Frontal cortex (tissue), 4 donors: ENCODE measurements at places on chromosomes 3 and 15. TPM values are rescaled to one million over a fixed set of nuclear protein-coding genes. Genes with fewer than 3 reads are reported as not detected.

DNA sequence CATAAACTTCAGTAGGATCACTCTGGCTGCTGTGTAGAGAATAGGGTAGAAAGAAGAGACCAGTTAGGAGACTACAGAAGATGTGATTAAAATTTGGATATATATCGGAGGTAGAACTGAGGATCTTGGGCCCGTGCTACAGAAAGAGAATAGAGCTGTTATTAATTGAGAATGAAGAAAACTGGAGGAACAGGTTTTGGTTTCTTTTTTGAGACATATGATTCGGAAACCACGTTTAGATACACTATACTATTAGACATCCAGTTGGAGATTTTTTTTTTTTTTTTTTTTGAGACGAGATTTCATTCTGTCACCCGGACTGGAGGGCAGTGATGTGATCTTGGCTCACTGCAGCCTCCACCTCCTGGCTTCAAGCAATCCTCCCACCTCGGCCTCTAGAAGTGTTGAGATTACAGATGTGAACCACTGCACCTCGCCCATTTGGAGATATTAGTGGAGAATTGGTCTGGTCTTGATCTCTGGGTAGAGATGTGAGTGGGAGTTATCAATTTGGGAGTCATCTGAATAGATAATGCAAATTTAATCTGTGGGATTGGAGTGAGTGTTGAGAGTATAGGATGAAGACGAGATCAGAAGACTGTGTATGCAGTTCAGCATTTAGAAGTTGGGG lies 50.9 kb downstream of the TCF12 start:
- DNase-seq, result no peak

GRCh38 chr3:13081603-13082360 lies 8.6 kb upstream of the IQSEC1 start:
- no peak for DNase-seq

GRCh38 chr3:112074616-112075497 lies 11.3 kb upstream of the C3orf52 start:
- no peak for DNase-seq

GRCh38 chr15:95134431-95135110 lies 903.2 kb downstream of the MCTP2 start:
- no peak for DNase-seq

Gene MESP2
- total RNA-seq, result not detected

Gene CPLX3
- total RNA-seq, result 0.82 TPM

Gene NOX5
- total RNA-seq, result under 0.01 TPM

Gene CCDC13
- 2.4 TPM for total RNA-seq

Gene MST1R
- 0.41 TPM for total RNA-seq

Gene MUC20
- total RNA-seq, result 2.0 TPM
